ENCODE measurements at places on chromosomes 12 and 14.

GRCh38 chr12:52650520-52651081, 1.4 kb downstream of the KRT2 start:
- peak; percentile 28 for DNase-seq

DNA sequence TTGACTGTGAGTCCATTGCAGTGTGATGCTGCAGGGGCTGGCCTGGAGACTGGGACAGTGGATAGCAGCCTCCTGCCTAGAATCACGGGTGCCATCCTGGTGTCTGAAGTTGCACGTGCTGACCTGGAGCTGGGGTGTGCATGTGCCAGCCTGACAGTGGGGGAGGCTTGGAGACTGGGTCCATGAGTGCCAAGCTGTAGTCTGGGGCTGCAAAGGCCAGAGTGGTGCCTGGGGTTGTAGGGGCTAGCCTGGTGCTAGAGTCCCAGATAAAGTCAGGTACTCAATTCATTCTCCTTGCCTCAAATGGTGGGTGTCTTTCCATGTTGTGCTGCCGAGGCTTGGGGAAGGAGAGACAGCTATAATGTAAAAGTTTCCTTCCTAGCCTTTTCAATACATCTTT, 181.9 kb upstream of the NPAS3 start:
- DNase-seq, result no peak

DNA sequence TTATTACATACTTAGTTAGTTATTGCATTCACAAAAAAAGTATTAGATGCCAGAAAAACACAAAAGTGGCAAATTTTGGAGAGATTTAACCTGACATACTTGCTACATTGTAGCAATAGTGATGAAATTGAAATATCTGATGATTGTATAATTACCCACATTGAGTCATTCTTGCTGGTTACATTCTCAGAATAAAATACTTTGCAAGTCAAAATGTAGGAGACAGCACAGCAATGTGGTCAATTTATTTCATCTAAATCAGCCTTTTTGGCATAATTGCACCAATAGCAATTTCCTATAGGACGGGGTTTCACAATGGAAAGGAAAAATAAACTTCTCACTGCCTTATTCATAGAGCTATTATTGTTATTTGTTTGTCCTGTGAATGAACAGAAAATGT, 125.0 kb upstream of the ETV6 start:
- DNase-seq, result no peak

DNA sequence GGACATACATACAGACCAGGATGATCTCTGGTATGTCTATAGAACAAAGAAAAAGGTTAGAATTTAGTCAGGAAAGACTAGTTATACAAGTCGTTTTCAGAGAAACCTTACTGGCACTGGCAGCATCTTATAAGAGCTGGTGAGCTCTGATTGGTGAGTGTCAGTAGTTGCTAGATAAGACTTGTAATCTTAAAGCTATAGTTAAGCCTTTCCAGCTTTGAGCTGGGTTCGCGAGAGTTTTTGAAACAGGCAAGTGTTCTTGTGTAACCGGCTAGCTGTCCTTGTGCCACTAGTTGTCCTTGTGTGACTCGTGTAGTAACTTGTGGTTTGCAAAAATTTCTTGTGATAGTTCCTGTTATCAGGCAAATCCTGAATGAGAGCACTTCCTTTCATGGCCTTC, 740.9 kb downstream of the GALC start:
- no peak for DNase-seq

- DNase-seq, result no peak
Measured at GRCh38 chr14:79134361-79134760, 964.2 kb downstream of the NRXN3 start.
